ENCODE measurements at places on chromosomes 5 and 9.

GRCh38 chr5:77028631-77029375, 1.4 kb upstream of the AGGF1 start:
- DNase-seq, result no peak

DNA sequence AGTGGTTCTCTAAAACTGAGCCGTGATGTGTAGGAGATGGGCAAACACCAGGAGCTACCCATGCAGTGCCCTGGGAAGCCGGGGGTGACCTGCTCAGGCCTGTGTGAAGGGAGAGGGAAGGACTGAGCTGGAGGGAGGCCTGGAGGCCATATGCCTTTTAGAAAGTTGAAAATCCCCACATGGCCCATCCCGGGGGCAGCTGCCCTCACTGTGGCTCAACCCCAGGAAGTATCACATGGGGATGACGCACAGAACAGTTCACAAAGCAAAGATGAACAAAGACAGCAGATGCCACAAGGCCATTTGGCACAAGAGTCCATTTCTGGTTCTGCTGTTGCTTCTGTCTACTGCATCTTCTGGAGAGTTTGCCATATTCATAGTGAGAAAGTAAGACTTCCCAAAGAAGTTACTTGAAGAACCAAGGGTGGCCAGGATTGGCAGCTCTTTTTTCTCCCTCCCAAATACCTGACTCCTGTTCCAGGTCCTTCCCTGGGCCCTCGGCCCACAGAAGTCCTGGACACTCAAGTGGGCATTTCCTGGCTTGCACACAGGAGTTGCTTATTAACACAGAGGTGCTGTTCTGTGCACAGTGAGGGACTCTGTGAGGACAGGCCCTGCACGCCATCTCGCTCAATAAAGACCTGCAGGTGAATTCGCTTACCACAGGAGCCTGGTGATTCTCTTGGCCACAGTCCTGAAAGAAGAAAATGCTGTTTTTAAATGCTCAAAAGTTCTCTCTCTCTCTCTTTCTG, 25.1 kb downstream of the ACSL6 start:
- no peak for DNase-seq

GRCh38 chr5:61277781-61278180, 54.3 kb upstream of the ZSWIM6 start:
- no peak for DNase-seq

DNA sequence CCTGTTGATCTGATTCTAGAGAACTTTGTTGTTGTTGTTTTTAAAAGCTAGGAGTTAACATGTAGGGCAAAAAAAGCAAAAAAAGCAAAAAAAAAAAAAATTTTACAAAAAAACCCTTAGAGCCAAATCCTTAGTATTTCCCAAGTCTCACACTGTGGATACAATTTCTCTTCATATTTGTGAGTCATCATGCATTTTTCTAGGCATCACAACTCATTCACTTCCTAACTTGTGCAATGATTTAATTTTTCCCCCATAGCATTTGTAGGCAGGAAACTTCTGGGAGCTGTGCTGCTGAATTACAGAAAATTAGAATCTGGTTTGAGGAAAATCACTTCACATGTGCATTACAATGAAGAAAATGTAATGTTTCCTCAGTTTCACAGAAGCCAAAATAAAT, 91.9 kb downstream of the MARCHF3 start:
- no peak for DNase-seq

- DNase-seq, result no peak
These were observed 712.1 kb downstream of the MTRR start for GRCh38 chr5:8581047-8581446.

DNA sequence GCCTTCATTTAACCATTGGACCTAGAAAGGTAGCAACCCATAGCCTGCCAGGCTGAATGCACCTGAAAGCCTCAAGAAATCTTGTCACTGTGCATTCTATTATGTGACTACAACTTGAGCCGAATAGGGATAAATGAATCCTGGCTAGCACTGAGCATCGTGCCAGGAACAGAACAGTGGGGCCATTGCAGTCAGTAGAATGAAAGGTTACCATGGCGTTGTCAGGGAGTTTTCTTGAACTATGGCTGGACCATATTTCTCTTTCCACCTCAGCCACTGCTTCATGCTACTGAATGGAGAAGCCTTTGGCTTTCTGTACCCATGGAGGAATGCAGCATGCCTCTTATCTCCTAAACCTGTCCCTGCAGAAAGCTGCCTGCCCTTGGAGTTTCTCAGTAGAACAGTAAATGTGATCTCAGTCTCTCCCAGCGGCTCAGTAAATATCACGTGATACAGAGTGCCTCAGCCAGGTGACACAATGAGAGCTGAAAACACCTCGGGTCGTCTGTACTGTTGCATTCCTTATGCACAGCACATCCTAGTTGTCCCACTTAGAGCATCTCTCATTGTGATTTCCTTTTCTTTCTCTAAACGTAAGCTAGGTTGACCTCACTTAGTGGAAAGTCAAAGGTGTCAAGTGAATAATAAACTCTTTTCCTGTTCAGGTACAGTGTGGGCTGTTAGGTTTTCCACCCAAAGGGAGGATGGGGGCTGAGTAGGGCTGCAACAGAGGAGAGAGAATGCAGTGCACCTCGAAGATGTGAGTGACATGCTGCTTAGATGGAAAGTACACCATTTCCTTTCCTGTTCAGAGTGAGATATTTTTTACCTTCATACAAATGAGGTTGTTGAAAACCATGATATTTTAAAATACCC, 115.3 kb downstream of the MACIR start:
- DNase-seq, result no peak

DNA sequence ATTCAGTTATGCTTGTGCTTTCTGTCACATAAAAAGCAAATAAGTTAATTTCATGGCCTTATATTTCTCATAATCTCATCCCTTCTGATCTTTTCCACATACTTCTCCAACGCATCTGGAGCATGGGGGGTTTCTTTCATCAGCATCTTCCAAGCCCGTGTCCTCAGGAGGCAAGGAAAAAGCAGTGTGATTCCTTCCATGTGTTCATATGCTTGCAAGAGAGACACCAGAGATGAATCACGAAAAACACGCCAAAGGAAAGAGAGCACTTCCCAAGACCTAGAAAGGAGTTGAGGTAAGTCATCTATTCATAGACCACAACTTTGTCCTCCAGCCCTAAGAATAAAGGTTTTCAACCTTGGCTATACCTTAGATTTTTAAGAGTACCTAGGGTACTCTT, 26.0 kb upstream of the SVEP1 start:
- no peak for DNase-seq

- no peak for DNase-seq
These were observed 127.4 kb downstream of the HCN1 start for GRCh38 chr5:45568813-45569212.

DNA sequence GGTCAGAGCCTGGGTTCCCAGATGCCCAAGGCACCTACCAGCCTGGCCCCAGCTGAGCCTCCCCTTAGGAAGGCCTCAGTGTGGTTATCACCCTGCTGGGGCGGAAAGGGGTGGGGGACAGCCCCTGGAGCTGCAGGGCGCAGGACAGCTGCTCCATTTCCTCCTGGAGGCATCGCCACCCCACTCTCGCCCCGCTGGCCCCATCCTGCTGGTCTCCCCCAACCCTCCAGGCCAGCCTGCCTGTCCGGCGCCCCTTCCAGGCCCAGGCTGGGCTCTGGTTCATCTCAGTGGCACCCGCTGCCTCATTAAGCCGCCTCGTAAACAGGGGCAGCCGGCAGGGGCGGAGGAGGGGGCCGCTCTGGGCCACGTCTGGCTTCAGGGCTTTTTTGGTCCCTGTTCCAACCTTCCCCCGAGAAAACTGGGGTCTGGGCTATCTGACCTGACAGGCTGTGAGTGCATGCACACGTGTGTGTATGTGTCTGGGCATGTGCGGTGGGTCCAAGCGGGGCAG, 30.8 kb upstream of the ENHO start:
- DNase-seq, result no peak

DNA sequence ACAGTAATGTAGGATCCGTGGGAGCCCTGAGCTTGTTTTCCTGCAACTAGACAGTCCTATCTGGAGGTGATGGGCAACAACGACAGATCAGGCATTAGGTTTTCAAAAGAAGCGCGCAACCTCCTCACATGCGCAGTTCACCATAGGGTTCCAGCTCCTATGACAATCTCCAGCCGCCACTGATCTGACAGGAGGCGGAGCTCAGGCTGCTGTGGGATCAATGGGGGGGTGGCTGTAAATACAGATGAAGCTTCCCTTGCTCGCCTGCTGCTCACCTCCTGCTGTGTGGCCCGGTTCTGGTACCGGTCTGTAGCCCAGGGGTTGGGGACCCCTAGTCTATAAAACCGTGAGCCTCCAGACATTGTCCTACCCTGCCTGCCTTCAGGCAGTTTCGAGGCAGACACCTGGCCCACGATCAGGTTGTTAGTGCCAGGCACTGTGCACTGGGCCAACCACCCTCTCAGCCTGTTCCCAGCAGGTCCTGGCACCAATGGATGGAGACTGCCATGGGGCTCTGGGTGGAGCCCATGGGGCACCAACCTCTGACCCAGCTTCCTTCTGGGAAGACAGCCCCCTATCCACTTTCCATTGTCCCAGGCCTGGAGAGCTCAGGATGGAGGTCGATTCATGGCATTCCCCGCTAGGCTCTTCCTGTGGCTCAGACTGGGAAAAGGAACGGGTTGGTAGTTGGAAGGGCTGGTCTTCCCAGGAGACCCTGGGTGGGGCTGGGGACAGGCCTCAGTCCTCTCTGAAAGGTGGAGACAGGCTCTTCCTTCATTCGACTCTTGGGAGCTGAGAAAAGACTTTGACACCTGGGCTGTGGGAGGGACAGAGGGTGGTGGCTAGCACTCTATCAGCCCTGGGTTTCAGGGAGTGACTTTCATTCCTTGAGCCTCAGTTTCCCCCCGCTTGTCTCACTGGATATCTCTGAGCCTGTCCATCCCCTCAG, 1.7 kb downstream of the ENDOG start:
- DNase-seq, result no peak

DNA sequence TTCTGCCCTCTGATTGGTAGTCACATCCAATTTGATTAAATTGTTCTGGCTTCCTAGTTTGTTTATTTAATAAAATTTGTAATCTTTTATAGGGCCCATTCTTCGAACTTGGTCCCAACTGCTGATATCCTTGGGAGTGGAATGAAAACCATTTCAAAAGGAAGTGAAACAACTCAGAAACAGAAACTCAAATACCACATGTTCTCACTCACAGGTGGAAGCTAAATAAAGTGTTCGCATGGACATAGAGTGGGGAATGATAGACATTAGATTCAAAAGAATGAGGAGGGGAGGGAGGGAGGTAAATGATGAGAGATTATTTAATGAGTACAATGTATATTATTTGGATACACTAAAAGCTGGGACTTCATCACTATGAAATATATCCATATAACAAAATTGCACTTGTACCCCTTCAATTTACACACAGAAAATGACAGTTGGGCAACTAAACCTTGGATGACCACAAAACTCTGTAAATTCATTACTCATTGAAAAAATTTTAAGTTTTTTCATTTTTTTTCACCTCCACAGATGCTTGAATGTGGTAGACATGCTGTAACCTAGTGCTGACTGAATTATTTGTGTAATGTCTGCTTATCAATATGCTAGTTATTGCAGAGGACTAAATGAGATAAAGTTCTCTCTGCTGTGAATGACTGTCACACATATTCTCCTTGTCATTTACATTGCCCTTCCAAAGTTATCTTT, 16.0 kb downstream of the ATP10B start:
- DNase-seq, result no peak

- DNase-seq, result no peak
These were observed 204.1 kb downstream of the CD180 start for GRCh38 chr5:66992547-66992946.

GRCh38 chr5:15573590-15573989, 73.6 kb downstream of the FBXL7 start:
- no peak for DNase-seq

- no peak for DNase-seq
These were observed 226.0 kb downstream of the CCDC171 start for GRCh38 chr9:15778861-15779260.

DNA sequence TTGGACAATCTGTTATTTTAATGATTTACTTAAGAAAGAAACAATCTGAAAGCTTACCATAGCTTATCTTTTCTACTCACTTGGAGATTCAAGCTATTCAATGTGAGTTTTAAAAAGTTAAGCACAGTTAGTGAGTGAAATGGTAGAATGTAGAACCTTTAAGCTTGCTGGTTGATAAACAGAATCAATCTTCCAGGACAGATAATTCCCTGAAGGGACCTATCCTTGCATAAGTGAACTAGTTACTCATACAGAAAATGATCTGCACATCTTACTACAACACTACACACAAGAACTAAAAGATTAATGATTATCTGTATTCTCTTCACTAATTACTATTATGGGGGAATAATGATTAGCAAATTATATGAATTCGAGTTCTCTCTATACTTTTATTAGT, 165.6 kb downstream of the PALM2AKAP2 start:
- DNase-seq, result no peak

DNA sequence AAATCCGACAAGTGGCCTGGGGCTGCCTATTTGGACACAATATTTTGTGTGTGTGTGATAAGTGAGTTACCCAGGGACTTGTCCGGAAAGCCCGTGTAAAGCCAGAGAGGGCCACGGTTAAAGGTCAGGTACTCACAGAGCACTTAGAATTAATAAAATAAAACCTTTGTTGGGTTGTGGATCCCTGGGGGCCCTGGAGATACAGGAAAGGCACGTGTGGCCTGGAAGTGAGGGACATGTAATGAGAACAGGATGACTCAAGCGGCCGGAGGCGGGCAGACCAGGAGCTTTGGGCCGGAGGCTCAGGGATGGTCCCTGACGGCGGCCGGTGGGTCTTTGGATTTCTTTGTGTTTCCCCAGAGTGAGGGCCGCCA, 1.0 kb downstream of the DMRT2 start:
- DNase-seq, result no peak

GRCh38 chr5:41151564-41151963, 61.8 kb downstream of the C6 start:
- no peak for DNase-seq

- no peak for DNase-seq
These were observed 553.1 kb downstream of the ZNF608 start for GRCh38 chr5:124193371-124193789.

GRCh38 chr5:172680921-172681320, 39.9 kb downstream of the NEURL1B start:
- DNase-seq, result no peak

DNA sequence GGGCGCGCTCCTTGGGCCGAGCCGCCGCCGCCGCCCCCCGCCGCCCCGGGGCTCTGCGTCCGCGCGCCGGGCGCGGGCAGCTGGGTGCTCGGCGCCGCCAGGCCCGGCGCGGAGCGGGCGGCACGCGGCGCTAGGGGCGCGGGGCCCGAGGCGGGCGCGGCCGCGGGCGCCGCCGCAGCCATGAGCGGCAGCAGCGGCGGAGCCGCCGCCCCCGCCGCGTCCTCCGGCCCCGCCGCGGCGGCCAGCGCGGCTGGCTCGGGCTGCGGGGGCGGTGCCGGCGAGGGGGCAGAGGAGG, 351 bp downstream of the TRIO start:
- no peak for DNase-seq

GRCh38 chr5:107894361-107894760, 223.6 kb upstream of the EFNA5 start:
- no peak for DNase-seq

- no peak for DNase-seq
These were observed 12.0 kb upstream of the SLC34A1 start for GRCh38 chr5:177372034-177372896.

DNA sequence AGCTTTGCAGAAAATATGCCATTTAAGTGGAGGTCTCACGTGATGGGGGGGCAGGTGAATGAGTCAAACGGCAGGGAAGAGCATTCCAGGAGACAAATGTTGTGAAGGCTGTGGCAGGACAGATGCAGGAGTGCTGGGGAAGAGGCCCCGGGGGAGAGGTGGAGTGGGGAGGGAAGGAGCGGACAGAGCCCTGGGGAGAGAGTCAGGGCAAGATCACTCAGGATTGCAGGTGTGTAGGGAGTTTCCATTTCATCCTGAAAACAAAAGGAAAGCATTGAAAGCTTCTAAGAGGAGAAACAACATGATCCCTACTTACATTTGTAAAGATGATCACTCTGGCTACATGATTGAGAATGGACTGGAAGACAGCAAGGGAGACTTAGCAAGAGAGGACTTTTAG, 323.3 kb downstream of the ASTN2 start:
- DNase-seq, result no peak

Measured in progenitor cell of endocrine pancreas (in vitro differentiated cells).